ENCODE measurements at places on chromosomes 7 and 10. TPM values are rescaled to one million over a fixed set of nuclear protein-coding genes. Genes with fewer than 3 reads are reported as not detected.

MLXIPL gene
- total RNA-seq: not detected

ANK3 gene
- total RNA-seq: 1.7 TPM

GIMAP8 gene
- not detected for total RNA-seq

SKIDA1 gene
- total RNA-seq: 3.1 TPM

CALML3 gene
- not detected for total RNA-seq

SLC26A5 gene
- not detected for total RNA-seq

IFIT1B gene
- not detected for total RNA-seq

PON3 gene
- total RNA-seq: not detected

RNF133 gene
- total RNA-seq: not detected

HOGA1 gene
- total RNA-seq: 6.7 TPM

Data from MG63 (cell line).